Hematopoietic multipotent progenitor cell treated with erythropoietin and hydrocortisone succinate and interleukin-3 and kit ligand, for 4 days (in vitro differentiated cells): ENCODE measurements at places on chromosomes 12 and 14.

DNA sequence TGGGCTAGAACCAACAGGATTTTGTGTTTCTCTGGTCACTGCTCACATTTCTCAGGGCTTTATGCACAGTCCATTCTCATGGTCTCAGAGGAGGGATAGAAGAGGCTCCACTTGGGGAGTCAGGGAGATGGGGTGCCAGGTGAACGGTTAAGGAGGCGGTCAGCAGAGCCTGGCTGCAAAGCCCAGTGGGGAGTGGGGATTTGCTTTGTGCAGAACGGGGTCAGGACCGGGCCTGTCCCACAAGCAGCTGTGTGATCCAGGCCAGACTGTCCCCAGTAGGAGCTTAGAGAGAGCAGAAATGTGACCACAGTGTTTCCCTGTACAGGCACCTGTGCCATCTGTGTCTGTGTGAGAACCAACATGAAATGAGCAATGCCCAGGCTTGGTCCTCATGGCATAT lies 4.1 kb downstream of the CMTM5 start:
- no peak for DNase-seq

DNA sequence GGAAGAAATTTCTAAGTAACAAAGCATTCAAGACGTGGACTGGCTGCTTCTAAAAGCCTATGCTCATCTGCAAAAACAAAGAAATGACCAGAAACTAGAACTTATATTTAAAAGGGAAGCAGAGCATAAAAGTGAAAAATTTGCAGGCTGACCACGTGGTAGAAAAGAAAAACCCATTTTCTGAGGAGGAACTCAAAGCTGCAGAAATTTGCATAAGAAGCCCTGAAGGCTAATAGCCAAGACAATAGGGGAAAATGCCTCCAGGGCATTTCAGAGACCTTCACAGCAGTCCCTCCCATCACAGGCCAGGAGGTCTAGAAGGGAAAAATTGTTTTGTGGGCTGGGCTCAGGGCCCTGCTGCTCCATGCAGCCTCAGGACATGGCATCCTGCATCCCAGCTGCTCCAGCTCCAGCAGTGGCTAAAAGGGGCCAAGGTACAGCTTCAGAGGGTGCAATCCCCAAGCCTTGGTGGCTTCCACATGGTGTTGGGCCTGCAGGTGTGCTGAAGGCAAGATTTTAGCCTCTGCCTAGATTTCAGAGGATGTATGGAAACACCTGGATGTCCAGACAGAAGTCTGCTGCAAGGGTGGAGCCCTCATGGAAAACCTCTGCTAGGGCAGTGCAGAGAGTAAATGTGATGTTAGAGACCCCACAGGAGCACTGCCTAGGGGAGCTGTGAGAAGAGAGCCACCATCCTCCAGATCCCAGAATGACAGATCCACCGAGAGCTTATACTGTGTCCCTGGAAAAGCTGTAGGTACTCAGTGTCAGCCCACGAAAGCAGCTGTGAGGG lies 55.5 kb downstream of the CHGA start:
- no peak for DNase-seq

GRCh38 chr12:130011611-130012385 lies 108.0 kb upstream of the TMEM132D start:
- DNase-seq = no peak

GRCh38 chr12:43079476-43079875 lies 472.5 kb downstream of the ADAMTS20 start:
- no peak for DNase-seq
